ENCODE measurements at places on chromosomes 7 and 10.

DNA sequence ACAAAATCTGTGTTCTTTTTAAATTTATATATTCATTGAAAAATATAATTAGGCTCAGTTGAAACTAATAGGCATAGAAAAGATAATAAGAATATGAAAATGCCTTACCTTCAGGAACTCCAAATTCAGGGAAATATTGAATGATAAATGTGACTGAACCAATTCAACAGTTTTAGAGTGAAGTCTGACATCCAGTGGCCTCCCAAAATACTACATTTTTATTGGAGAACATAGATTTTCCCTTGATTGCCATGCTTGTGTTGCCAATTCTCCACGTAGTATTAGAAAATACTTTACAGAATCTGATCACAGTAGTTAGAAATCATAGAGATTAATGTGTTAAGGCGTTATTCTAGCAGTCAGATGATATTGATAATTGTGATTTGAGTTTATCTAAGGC is 1246.7 kb downstream of the GATA3 start:
- no peak for DNase-seq

- no peak for DNase-seq
Observed at GRCh38 chr7:44920119-44920518, 34.8 kb upstream of the PURB start.

- no peak for DNase-seq
Observed at GRCh38 chr7:27131390-27131819, 848 bp upstream of the HOXA4 start.

DNA sequence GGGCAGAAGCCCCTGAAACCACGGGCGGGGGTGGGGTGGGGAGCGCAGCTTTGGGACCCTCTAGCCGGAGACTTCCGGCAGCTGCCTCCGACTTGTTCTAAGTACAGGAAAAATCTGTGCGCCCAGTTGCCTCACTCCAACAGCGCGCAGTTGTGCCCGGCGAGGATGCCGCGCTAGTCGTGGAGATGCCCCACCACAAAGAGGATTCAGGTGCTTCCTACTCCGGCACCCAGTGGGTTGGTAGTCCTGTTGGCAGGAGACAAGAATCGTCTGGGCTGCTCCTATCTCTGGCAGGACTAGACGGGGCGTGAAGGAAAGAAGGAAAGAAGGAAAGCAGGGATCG is 465 bp upstream of the NPY start:
- DNase-seq = no peak

GRCh38 chr7:80078159-80078731 is 56.4 kb upstream of the GNAI1 start:
- DNase-seq = no peak

DNA sequence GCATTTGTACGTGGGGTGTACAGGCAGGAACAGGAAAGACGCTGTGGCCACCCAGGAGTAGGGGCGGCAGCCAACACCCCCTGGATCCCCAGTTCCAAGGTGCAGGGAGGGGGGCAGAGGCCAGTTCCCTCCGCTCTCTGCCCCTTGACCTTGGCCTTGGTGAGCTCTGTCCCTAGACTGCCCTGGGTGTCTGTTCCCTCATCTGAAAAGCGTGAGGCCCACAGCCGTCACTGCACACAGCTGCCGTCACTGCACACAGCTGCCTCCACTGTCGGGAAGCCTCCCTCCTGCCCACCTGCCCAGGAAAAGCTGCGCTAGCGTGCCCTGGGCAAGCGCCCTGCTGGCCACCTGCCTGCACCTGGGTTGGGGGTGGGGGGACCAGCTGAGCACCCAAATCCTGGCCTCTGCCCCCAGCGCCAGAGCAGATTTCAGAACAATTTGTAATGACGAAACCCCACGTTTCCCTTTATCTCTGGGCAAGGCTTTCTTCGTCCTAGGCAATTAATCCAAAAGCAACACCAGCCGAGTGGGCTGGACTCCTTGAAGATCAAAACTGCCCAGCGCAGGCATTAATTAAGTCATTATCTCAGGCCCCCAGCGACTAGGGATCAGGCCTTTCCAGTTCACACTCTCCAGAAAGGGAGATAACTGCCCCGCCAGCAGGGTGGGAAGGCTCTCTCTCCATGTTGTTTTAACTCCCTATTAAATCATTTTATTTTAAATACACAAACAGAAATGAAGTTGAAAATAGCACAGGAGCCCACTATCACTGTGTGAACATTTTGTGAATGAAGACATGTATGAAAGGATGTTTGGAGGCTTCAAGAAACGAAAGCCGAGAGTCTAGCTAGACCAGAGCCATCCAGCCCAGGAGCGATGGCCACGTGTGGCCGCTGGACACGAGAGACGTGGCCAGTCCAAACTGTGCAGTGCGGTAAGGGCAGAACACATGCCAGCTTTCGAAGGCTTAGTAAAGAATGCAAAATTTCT is 4.0 kb upstream of the PDGFA start:
- no peak for DNase-seq

DNA sequence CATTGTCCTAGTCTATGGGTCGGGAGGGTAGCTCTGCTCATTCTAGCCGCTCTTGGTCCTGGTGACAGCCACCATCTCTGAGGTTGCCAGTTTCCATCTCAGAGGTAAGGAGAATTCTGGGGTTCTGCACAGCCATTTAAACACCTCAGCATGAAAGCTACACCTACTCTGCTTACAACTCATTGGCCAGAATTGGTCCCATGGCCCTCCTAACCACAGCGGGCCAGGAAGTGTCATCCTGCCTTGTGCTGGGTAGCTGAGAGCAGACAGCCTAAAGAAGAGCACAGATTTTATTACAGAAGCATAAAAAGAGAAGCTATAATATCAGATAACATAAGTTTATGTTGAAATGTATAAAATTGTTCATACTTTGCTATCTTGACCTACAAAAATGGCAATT is 152.7 kb downstream of the HECW1 start:
- DNase-seq = no peak

GRCh38 chr10:49297818-49298670 is 926 bp upstream of the C10orf71 start:
- no peak for DNase-seq

- no peak for DNase-seq
Observed at GRCh38 chr10:31136386-31136785, 104.7 kb upstream of the ZNF438 start.

- no peak for DNase-seq
Observed at GRCh38 chr7:2785071-2785500, 59.0 kb downstream of the GNA12 start.

GRCh38 chr10:117480097-117480496 is 62.4 kb upstream of the EMX2 start:
- no peak for DNase-seq

DNA sequence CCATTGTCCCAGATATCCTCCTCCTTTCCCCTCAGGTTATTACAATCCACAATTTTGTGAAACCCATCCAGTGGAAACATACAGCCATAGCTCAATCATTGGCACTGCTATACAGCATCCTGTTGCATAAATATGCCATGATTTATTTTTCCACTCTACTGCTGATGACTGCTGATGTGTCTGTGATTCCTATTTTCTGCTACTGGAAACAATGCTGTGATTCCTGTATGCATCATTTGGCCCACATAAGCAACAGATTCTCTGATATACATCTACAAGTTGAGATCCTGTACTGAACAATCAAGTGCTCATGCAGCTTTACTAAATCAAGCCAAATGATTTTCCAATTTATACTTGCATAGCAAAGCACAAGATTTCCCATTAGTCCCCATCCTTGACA is 39.6 kb downstream of the CUL2 start:
- no peak for DNase-seq

DNA sequence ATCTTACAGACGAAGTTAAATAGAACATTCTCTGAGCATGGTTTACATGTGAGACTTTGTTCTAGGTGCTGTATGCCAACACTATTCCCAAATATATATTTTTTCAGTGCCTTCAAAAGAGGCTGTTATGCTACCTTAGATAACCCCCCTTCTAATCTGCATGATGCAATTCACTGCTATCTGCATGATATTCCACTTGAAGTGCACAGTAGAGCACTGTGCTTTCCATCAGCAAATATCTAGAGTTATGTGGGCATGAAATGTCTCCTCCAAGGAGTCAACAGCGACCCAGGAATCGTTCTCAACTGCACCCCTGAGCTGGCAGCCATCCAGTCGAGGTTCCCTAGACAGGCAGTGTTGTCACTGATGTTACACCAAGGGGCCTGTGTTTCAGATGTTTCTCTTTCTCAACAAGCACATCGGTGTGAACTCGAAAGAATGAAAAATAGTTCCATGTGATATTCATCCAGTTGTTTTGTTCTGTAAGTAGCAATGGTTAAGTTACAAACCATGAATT is 88.3 kb downstream of the PDE1C start:
- DNase-seq = no peak

DNA sequence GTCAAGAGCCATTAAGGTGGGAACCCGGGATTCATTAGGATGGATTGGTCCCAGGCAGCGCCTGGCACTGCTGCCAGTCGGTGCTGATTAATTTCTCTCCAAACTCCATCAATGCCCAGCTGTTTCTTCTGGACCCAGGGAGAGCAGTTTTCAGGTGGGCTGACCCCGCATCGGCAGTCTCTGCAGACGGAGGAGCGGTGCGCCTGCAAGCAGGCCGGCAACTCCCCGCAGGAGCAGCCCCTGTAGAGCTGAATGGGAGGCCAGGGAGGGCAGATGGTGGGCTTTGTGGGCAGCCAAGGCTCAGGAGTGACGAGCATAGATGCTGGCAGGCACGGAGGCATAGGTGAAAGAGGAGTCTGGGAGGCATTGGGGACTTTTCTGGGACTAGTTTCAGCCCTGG is 56.5 kb downstream of the CDH23 start:
- DNase-seq = no peak

DNA sequence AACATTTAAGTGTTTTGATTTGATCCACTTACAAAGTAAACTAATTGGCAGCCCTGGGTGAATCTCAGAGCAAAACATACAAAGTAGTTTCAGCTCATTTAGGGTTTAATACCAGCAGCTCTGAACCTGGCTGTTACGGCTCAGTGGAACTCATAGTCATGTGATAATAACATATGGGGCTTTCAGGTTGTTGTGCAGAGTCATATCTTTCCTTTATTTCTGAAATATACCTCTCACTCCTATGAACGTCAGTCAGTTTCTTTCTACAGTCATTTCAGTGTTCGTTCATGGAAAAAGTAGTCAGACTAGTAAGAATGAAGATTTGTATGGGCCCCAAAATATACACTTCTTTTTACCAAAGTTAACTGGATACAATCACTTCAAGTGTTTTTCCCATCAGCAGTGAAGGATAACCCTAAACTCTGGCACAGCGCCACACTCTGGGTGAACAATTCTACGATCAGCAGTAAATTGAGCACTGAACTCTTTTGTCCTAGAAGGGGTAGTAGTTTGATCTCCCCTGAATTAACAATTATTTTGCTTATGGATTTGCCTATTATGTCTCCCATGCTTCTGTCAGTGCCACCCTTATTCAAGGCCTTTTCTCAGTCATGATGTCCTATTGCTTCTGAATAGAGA is 218.6 kb downstream of the THSD7A start:
- DNase-seq = no peak

DNA sequence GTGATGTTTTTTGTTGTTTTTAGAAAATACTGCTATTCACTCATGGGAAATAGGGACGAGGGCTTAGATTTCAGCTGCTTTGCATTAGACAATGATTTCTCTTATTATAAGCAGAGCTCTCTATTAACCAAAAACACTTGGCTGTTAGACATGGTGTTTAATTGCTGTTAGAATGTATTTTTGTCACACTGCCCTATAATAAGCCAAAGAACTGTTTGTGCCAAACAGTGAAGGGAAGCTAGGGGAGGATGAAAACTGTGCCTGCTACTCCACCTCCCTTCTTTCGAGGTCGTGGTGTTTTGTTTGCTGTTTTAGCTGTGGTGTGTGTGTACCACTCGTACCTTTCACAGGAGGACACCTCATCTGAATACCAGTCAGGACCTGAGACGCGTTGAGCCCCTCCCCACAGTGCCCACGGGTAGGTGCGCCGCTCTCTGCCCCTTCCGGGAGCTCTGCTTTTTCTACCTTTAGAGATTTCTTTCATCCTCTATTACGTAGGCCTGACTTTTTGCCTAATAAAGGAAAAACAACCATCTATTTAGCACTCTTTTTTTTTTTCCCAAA is 57.9 kb downstream of the CUX1 start:
- no peak for DNase-seq

- no peak for DNase-seq
Observed at GRCh38 chr7:11615174-11615573, 216.8 kb downstream of the THSD7A start.

DNA sequence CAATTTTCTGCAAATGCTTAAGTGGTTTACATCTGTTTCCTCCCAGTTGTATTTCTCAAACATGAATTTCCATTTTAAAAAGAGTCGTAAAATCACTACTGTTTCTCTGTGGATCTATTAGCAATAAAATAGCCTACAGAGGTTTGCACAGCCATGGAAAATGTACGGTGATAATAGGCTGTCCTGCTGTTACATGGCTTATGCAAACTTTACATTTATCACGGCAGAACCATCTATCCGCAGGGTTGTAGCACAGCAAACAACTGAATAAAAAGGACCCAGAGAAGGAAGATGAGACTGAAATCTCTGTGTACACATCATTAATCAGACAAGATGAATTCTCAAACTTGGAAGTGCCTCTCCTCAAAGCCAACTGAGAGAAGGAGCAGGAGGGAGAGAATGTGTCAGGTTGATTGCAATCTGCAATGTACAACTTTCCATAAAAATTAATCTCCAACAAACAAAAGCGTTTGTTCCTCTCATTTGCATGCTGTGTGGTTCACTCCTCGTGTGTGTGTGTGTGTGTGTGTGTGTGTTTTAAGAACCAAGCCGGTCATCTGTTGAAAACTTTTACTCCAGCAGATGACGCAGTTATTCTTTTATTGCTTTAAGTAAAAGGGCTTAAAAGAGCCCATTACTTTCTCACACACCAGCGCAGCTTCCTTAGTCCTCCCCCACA is 279.3 kb downstream of the SKAP2 start:
- DNase-seq = no peak

GRCh38 chr7:7417851-7418250 is 117.8 kb downstream of the COL28A1 start:
- no peak for DNase-seq

- no peak for DNase-seq
Observed at GRCh38 chr10:34506786-34507185, 308.3 kb downstream of the PARD3 start.

- DNase-seq = no peak
Observed at GRCh38 chr10:80855348-80855971, 317.8 kb downstream of the SH2D4B start.

DNA sequence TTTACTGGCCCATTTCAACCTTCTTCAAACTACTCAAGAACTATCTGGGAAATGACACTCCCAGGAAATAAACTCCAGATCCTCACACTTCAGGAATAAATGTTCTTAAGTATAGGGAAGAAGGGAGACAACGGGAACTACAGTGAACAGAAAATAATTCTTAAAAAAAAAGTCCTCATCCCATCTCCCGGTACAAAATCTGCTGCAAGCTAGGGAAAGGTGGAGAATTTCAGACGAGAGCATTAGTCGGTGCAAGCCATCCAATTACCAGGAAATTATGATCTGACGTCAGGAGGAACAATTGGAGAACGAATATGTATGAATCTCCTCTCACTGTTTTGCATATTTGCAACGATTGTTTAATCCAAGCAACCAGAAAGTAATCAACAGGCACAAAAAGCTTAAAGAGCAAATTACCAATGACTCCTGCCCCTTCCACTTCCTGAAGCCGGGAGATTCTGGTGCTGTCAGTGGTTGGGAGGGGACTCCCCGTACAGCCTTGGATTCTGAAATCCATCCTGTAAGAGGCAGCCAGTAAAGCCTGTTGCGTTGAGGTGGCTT is 15.1 kb upstream of the GATA3 start:
- no peak for DNase-seq

- no peak for DNase-seq
Observed at GRCh38 chr10:14740684-14741247, 33.9 kb downstream of the FAM107B start.

- DNase-seq = no peak
Observed at GRCh38 chr10:80528185-80528700, 9.5 kb upstream of the SH2D4B start.

- DNase-seq = no peak
Observed at GRCh38 chr10:91684841-91685240, 52.0 kb upstream of the PPP1R3C start.

Data from activated CD4-positive, alpha-beta T cell treated with anti-CD3 and anti-CD28 coated beads, Interleukin-2, amount 50 U/mL, for 4 hours (primary cell).